ENCODE measurements at places on chromosomes 12 and 14.

- DNase-seq: no peak
These were observed 4.2 kb downstream of the PPTC7 start for GRCh38 chr12:110578694-110579534.

DNA sequence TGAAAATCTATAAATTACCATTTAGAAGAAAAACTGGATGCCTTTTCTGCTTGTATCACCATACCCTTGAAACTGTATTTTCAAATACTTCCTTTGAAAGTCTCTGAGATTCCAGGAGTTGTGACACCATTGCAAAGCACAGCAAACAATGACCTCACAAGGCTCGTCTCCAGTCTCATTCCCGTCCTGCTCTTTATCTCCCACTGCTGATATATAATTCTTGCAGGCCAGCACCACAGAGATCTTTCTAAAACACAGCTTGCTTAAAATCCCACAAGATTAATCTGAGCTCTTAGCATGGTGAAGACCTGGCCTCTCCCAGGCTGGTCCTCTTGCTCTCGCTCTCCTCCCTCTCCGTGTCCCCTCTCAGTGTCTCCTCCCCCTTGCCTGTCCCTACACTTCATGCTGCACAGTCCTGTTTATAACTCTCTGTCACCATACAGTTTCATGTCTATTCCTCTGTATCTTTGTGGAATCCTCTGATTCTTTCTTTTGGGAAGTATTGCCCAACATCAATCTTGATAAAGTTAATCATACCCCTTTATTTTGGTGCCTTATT lies 51.8 kb downstream of the ZFYVE21 start:
- DNase-seq: no peak

- no peak for DNase-seq
These were observed 87.8 kb upstream of the NCOR2 start for GRCh38 chr12:124655048-124655697.

- DNase-seq: no peak
These were observed 136.4 kb upstream of the PRMT8 start for GRCh38 chr12:3354586-3354985.

GRCh38 chr12:106415134-106415533 lies 57.6 kb downstream of the POLR3B start:
- no peak for DNase-seq

- no peak for DNase-seq
These were observed 464.1 kb downstream of the MDGA2 start for GRCh38 chr14:47211263-47211662.

- no peak for DNase-seq
These were observed 2.6 kb upstream of the EVL start for GRCh38 chr14:100062590-100062989.

DNA sequence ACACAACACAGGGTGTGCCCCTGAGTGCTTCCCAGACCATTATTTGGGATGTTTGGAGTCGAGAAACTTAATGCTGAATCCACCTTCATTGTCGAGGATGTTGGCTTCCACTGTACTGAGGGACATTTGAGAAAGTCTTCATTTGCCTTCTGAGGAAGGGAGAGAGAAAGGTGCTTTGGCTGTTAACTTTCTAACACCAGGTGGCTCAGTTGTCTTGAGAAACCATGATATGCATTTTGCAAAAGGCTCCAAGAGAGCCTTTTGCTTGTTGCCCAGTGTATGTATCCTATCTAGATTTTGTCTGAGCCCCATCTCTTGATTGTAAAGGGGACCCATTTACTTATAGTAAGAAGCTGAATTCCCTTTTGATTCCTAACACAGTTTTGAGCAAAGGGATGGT lies 28.6 kb upstream of the NRXN3 start:
- DNase-seq: peak; percentile 22

GRCh38 chr12:98259693-98260092 lies 255.7 kb upstream of the TMPO start:
- DNase-seq: no peak

GRCh38 chr14:24806061-24806678 lies 172.2 kb upstream of the GZMB start:
- no peak for DNase-seq

DNA sequence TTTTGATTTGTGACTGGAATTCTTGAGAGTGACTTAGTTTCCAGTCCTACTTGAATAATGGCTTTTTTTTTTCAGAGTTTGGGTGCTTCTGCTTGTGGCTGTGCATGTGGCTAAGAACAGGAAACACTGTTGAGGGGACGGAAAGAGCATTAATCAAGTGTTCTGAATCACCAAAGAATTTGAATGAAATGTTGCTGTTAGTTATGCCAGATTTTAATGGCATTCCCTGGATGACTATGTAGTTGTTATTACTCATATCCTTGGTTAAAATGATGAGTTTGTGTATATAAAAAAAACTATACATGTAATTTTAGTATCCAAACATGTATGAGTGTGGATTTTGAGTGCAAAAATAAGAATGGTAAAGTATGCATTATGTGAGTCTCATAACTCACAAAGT lies 347.9 kb downstream of the BCAT1 start:
- DNase-seq: no peak

DNA sequence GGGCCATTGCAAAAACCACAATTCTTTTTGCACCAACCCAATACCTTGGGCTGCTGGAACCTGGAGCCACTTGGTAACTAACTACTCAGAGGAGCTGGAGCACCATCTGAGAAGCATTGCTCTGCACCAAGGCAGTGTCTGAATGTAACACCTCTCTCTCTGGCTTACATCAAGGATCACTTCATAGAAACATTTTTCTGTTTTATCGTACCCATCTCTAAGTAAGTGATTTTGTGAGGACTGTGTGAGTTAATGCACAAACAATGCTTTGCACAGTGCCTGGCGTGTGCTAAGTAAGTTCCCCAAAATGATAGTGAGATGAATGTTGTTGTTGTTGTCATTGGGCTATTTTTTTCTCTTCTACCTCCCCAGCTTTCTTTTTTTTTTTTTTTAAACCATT lies 111.4 kb downstream of the ADCK1 start:
- DNase-seq: no peak

DNA sequence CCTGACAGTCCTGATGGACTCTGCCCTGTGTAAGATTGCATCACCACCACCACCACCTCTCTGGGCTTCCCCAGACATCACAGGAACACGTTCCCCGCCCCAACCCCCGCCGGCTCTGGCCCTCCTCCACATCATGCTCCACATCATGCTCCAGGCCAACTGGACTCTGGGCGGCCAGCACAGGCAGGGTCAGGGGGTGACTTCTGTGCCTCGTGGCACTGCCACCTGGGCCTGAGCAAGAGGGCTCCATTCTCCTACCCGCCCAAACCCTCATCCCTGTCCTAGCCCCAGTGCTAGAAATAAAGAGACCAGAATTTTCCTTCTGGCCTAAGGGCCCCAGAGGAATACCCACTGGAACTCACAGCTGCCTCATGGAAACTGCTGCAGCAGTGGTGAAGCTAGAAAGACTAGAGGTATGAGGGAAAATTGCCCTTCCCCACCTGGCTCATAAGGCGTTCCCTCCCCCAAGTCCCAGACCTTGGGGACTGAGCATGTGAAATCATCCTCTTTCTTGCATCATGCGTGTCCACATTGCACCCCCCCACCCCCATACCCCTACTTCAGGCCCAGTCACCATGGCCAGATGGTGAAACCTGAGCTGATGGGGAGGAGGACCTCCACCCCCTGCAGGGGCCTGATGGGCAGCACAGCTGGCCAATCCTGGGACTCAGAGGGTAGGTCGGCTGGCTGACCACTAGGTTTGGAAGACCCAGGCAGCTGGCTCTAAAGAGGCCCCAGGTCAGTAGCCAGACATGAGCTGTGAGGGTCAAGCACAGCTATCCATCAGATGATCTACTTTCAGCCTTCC lies at the start of gene INHBE:
TSS of gene INHBE (plus strand) at position 742 of the 808 bp plus-strand sequence. CDS start 230 bp downstream, outside the sequence.
- no peak for DNase-seq

GRCh38 chr14:90381011-90381786 lies 15.6 kb upstream of the CALM1 start:
- no peak for DNase-seq

DNA sequence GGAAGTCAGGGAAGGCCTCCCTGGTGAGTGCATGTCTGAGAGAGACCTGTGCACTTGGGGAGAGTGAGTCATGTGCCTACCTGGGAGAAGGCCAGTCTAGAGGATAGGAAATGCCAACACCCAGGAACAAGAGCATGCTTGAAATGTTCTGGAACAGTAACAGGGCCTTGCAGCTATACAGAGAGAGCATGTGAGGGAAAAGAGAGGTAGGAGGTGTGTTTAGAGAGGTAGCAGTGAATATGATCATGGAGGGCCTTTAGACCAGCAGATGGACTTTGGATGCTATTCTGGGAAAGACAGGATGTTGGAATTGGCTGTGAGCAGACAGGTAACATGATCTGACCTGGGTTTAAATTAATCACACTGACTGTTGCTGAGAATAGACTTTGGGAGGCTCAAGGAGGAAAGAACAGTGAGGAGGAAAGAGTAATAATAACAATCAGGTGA lies 1143.6 kb downstream of the FLRT2 start:
- no peak for DNase-seq

DNA sequence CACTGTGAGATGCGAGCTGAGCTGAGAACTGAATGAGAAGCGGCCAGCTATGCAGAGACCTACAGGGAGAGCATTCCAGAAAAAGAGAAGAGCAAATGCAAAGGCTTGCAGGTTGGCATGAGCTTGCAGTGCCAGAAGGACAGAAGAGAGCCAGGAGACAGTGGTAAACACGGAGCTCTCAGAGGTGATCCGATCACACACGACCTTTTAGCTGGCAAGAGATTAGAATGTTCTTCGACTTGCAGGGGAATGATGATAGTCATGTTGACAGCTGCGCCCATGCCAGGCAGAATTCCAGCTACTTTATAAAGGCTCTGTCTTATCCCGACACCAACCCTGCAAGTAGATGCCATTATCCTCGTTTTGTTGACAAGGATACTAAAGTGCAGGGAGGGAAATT lies 256.8 kb downstream of the VRK1 start:
- DNase-seq: no peak

DNA sequence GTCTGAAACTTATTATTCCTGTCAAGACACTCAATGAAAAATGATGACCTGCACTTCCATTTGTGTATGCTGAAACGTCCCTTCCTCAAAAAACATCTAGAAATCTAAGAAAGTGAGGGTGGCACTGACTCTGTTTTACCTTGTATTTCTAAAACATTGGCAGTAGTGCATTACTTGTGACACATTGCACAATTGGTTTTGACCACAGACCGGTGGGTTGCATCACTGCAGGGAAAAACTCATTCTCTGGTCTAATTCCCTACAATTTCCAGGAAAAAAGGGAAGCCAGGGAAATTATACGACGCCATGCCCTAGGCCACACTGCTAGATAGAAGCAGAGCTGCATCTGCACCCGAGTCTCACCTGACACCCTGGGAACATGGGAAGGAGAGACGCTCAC lies 156.7 kb downstream of the NTF3 start:
- DNase-seq: no peak

- no peak for DNase-seq
These were observed 40.7 kb downstream of the STK38L start for GRCh38 chr12:27284751-27285150.

- DNase-seq: peak; percentile 52
These were observed 39.0 kb downstream of the BAZ2A start for GRCh38 chr12:56591126-56591525.

- DNase-seq: no peak
These were observed 5.7 kb downstream of the SPIC start for GRCh38 chr12:101480849-101481248.

DNA sequence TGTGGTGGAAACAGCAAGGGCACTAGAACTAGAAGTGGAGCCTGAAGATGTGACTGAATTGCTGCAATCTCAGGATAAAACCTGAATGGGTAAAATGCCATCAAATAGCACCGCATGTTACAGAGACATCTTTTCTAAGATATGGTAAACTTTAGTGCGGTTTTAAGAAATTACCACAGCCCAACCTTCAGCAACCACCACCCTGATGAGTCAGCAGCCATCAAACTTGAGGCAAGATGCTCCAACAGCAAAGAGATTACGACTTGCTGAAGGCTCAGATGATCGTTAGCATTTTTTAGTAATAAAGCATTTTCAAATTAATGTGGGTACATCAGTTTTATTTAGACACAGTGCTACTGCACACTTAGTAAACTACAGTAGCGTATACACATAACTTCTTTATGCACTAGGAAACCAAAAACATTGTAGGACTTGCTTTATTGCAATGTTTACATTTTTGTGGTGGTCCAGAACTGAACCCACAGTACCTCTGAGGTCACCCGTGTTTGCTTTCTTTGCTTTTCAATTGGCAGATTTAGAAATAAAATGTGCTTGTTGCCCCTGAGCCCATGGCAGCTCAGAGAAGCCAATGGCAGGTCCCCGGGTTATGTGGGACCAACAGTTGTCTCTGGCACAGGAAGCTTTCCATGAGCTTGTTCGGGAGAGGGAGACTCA lies 15.9 kb downstream of the GOLGA3 start:
- no peak for DNase-seq
